ENCODE measurements at places on chromosomes 3 and 15.

DNA sequence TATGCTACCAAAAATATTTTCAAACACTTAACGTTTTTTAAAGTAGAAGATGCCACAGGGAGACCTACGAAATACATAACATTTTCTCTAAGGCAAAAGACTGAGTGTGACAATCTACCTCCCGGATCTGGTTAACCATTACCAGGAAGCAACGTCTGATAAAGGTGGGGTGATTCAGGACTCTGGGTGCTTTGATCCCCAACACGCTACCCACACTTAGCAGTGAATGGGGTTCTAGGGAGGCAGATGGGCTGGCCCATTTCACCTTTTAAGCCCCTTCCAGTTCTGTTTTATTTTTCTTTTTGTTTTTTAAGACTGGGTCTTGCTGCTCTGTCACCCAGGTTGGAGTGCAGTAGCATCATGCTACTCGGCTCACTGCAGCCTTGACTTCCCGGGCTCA lies 39.5 kb downstream of the EIF4E3 start:
- DNase-seq, result no peak

DNA sequence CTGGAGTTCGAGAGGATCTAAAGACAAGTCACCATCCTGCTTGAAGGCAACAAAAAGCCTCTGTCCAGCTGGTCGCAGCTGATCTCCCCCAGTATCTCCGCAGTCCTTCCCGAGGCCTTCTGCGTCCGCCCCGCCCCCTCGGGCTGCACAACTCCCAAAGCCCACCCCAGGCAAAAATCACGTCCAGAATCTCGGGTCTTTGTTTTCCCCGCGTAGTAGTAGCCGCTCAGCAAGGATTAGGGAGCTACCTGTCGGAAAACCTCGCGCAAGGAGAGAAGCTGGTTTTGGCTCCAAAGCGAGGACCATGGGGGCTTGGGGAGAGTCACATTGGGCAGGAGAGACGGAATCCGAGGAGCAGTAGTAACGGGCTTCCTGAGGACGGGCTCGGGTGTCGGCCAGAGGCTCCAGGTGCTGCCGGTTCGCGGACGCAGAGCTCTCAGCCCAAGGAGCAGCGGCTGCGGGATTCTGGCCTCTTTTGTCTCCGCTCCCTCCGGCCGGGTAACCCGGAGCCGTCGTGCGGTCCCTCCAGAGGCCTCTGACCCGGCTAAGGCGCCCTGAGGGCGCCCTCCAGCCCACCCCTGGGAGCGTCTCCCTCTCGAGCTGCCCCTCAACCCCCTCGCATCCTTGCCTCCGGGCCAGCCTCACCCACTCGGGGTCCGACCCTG lies 401 bp downstream of the ZSCAN29 start:
- no peak for DNase-seq

DNA sequence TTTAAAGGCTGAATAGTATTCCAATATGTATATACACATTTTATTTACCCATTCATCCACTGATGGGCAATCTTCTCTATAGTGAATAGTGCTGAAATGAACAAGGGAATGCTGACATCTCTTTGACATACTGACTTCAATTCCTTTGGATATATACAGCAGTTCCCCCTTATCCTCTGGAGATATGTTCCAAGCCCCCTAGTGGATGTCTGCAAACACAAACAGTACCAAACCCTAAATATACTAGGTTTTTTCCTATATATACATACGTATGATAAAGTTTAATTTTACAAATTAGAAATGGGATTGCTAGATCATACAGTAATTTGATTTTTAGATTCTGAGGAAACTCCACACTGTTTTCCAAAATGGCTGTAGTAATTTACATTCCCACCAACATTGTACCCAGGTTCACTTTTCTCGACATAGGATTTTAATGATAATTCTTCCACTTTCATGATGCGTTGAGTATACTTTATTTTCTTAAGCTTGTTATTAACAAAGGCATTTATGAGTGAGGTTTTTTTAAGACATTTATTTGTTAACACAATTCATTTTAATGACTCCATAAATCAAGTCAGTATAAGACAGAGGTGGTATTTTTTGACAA lies 38.2 kb downstream of the VPS13C start:
- DNase-seq, result no peak

- DNase-seq, result no peak
Observed at GRCh38 chr3:155701882-155702465, 42.9 kb downstream of the PLCH1 start.

DNA sequence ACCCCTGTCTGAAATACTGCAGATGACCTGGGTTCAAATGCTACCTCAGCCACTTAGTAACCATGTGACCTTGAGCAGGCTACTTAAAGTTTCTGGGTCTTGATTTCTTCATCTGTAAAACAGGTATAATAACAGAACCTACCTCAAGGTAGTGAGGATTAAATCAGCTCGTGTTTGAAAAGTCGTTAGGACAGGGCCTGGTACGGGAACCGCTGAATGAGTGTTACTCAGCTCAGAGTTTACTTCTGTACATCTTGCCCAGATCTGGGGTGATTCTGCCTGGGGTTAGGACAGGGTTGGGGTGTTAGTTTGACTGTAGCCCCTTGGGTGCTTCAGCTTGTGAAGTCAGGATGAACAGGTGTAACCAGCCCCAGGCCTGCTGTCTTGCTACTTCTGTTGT lies 1.8 kb downstream of the SEMA4B start:
- DNase-seq, result no peak

GRCh38 chr3:69684309-69684961 lies 54.8 kb upstream of the MITF start:
- no peak for DNase-seq

GRCh38 chr15:101781928-101782327 lies 21.4 kb upstream of the OR4F6 start:
- DNase-seq, result no peak

DNA sequence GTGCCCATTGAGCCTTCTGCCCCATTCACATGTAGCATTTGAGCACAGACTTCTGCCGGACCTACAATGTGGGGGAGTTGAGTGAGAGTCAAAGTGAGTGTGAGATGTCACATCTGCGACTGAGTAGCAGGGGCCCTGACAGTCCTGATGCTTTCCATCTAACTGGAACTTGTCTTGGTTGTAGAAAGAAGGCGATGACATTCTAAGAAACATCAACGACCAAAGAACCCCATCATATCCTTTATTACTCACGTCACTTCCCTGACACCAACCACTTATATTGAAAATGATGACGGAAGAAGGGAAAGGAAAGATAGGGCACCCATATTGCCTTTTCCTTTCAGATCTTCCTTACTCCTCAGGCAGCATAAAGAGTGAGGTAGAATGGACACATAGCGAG lies 30.5 kb downstream of the SMAD3 start:
- DNase-seq, result no peak

GRCh38 chr3:36196058-36196457 lies 184.2 kb upstream of the STAC start:
- DNase-seq, result no peak

DNA sequence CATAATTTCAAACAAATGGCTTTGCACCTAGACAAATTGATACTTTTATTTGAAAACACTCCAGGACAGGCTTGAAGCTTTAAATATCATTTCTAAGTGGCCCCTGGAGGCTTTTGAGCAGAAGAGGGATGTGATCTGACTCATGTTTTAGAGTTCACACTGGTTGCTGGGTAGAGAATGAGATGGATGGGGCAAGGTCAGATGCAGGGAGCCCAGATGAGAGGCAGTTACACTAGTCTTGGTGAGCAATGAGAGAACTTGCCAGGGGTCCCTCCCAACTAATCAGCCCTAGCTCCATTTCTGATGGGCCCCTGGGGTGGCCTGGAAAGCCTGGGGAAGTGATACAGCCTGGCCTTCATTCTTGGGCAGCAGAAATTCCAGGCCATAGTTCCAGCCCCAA lies 190.4 kb downstream of the MEGF11 start:
- DNase-seq, result no peak

- DNase-seq, result no peak
Observed at GRCh38 chr3:101902041-101902440, 52.7 kb downstream of the NFKBIZ start.

GRCh38 chr3:78757731-78758130 lies 1010.1 kb downstream of the ROBO1 start:
- DNase-seq, result no peak

- no peak for DNase-seq
Observed at GRCh38 chr3:63576846-63577245, 75.6 kb upstream of the SNTN start.

DNA sequence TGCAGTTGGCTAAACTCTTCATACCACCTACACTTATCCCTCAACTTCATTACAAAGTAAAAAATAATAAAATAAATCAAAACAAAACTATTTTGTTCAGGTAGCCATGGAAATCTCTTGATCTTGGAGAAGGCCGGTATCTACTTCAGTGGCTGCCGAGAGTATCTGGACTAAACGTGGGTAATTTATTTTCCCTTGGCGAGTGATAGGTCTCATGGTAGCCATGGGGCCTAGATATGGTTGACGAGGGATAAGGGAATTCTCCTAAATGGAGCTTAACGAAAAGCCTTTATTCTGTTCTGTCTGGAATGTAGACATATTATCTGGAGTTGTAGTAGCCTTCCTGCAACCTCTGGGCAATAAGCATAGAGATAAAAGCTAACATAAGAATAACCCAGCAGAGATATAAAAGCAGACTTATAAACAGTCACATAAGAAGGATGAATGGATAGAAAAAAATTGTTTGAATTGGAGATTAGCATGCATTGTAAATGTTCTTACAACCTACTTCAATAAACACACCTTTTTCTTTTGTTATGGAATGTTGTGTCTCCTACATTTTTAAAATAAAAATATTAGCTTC lies 281.3 kb upstream of the ARRDC4 start:
- no peak for DNase-seq

GRCh38 chr3:153319705-153320554 lies 157.9 kb downstream of the RAP2B start:
- no peak for DNase-seq

- DNase-seq, result no peak
Observed at GRCh38 chr3:11154036-11154952, at the start of gene HRH1. TSS of gene HRH1 (plus strand) at chr3:11154493. CDS start at chr3:11259038, 104,545 bp downstream.

DNA sequence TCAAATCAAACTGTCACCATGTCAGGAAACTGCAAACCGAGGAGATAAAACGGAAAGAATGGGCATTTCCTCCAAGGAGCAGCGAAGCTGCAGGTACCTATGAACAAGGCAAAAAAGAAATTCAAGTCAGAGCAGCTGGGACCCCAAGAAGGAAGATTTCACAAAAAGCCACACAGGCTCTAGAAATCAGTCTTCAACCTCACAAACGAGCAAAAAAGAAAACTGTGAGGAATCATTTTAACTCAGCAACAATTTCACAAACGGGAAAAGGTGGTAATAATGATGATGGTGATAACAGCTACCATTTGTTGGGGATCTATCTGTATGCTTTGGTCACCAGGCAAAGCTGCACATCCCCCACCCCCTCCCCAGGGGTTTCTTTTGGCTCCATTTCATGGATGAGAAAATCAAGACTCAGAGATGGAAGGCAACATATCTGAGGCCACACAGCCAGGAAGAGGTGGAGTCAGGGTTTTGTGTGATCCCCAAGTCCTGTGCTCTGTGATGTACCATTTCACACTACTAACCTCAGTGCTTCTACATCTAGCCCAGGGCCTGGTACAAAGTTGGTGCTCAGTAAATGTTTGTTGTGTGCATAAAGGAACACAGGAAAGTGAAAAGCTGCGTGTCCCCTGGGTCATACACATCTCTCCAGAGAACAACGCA lies 109.9 kb downstream of the IQSEC1 start:
- DNase-seq, result no peak

GRCh38 chr3:143109861-143110260 lies 9.7 kb upstream of the CHST2 start:
- no peak for DNase-seq

DNA sequence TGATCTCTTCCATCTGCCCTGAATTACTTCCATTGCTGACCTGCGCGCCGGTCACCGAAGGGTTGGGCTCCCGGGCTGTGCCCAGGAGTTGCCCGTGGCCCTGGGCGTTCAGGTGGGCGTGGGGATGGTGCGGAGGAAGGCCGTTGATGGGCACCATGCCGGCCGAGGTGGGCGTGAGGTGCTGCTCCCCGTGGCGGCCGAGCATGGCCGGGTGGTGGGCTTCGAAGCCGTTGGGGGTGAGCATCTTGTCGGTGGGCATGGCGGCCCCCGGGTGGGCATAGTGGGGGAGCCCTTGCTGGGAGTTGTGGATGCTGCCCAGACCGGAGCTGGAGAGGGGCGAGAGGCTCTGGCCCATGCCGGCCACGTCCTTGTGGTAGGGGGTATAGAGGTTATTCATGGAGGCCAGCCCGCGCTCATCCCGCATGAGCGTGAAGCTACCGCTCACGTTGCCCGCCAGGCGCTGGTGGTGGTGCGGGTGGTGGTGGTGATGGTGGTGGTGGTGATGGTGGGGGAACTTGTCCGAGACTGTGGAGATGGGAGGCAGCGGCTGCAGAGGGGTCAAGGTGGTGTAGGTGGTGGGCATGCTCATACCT lies 1.0 kb downstream of the ONECUT1 start:
- no peak for DNase-seq

GRCh38 chr3:62229908-62230307 lies 143.4 kb downstream of the FEZF2 start:
- no peak for DNase-seq

DNA sequence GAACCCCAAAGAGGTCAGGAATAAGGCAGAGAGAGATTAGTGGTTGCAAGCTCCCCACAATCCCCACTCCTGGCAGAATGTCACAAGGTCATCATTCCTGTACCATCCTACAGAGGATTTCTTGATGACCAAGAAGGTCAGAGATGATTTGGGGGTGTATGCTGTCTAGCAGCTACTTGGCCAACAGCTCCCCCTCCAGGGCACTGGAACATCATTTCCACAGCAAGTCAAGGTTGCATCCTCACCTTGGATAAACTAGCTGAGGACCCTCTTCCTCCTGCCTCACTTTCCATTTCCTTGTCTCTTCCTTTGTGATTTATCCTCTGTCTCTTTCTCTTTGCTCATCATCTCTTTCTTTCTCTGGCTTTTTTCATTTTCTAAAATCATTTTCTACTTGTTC lies 106.3 kb downstream of the PROS1 start:
- no peak for DNase-seq
